MG63 (cell line): ENCODE measurements at places on chromosomes 16 and 17. TPM values are rescaled to one million over a fixed set of nuclear protein-coding genes. Genes with fewer than 3 reads are reported as not detected.

The KRTAP9-4 gene
- total RNA-seq = not detected in 2 replicates

The NPIPA2 gene
- total RNA-seq = 0.43 TPM in 1 of 2 replicates, not detected in the other

The CHST5 gene
- total RNA-seq = not detected in 2 replicates

The KRT27 gene
- total RNA-seq = not detected in 2 replicates

The TMED6 gene
- total RNA-seq = not detected in 2 replicates

The EPX gene
- total RNA-seq = not detected in 2 replicates

The TRIM16 gene
- total RNA-seq = 13.3 and 32.4 TPM in 2 replicates

The TNP2 gene
- not detected in 2 replicates for total RNA-seq

The CEP295NL gene
- total RNA-seq = 0.67 TPM in 1 of 2 replicates, not detected in the other

The PROCA1 gene
- 0.79 TPM in 1 of 2 replicates, not detected in the other for total RNA-seq

The PYDC1 gene
- not detected in 2 replicates for total RNA-seq

The MT1G gene
- not detected in 2 replicates for total RNA-seq

The RHBDF1 gene
- 4.2 and 12.0 TPM in 2 replicates for total RNA-seq

The BORCS6 gene
- 8.6 and 17.3 TPM in 2 replicates for total RNA-seq

The CSNK1D gene
- total RNA-seq = 60.2 and 104 TPM in 2 replicates
